Activated B cell treated with CpG ODN at 0.5 μM for 24 hours (primary cell): ENCODE measurements at places on chromosomes 6 and 20. TPM values are rescaled to one million over a fixed set of nuclear protein-coding genes. Genes with fewer than 3 reads are reported as not detected.
A peak's percentile ranks its signal among the peaks of the same experiment; 100 is the strongest.

DNA sequence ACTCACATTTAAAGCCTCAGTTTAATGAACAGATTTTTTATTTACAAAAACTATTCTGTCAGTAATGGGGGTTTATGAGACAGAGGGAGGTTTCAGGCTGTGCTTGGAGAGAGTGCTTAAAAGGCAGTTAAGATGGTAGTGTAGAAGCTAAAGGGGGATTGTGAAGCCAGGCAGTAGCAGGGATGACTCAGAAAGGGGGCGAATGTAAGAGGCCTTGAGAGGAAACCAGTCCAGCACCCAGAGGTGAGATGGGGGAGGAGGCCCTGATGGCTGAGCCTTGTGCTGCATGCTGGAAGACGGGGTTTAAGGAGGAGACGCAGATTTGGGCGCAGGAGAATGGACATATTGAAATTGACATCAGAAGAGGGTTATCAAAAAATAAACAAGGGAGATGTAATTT is 6.6 kb upstream of the SERPINB9 start:
- H3K4me3 ChIP-seq, result peak overlapping the region; percentile 49
- H3K27me3 ChIP-seq, result no peaks in the 10 kb centered on the region
- no peak for DNase-seq
- H3K36me3 ChIP-seq, result no peaks in the 10 kb centered on the region
- peak overlapping the region; percentile 83 for H3K27ac ChIP-seq

DNA sequence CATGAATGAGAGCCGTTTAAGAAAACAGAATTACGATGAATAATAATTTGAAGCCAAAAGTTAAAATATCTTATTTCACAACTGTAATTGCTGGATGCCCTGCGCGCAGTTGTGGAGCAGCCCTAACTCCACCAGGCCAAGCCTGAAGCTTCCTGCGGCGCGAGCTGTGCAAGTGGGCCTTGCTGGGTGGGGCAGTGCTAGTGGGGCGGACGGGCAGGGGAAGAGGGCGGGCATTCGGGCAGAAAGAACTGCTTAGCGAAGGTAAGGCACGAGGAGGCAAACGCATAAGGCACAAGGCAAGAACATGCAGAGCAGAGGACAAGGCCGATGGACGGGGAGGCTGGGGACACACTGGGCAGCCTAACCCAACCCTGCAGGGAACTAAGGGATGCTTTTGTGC is 2.3 kb downstream of the HLA-DQB2 start:
- peaks cover 6% of the 10 kb centered on the region for H3K27me3 ChIP-seq
- H3K4me1 ChIP-seq, result peaks cover 6% of the 10 kb centered on the region
- peak overlapping the region; percentile 86 for H3K27ac ChIP-seq
- peak overlapping the region; percentile 83 for H3K4me3 ChIP-seq

- H3K27me3 ChIP-seq, result peaks cover 27% of the 10 kb centered on the region
- DNase-seq, result no peak
- H3K36me3 ChIP-seq, result no peaks in the 10 kb centered on the region
- H3K4me1 ChIP-seq, result no peaks in the 10 kb centered on the region
- H3K4me3 ChIP-seq, result no peak overlapping the region
These were observed 238.2 kb upstream of the PRND start for GRCh38 chr20:4483486-4483885.

DNA sequence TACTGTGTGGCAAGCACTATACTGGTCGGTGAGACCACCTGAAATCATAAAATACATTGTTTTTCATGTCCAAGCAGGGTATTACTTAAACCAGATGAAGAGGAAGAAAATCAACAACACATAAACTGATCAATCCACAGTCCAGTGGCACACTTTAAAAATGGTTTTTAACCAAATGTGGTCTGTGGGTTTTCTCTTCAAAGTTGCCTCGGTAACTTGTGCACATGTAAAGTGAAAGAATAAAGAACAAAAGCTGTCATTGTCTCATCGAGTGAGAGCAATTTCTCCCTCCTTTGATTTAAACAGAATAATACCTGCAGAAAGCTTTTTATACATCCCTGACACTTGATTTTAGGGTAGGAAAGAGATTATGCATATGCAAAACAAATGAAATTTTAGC is 3.7 kb downstream of the FLRT3 start:
- peaks cover 5% of the 10 kb centered on the region for H3K4me1 ChIP-seq
- no peak overlapping the region for H3K27ac ChIP-seq
- no peak for DNase-seq
- H3K36me3 ChIP-seq, result no peaks in the 10 kb centered on the region
- no peak overlapping the region for H3K4me3 ChIP-seq
- peaks cover 12% of the 10 kb centered on the region for H3K27me3 ChIP-seq

DNA sequence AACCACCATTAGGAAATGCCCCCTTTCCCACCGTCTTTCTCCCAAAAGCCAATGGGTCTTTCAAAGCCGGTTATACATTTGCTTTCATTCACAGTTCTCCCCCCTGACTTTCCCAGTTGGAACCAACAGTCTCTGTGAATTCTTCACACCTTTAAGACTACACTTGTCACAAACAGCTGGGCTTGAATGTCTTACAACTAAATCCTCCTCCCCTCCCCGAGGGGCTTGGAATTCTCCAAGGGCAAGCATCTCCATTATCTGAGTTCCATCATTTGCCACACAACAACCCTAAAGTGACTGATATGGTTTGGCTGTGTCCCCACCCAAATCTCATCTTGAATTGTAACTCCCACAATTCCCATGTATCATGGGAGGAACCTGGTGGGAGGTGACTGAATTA is 12.9 kb downstream of the ZFP64 start:
- peaks cover 28% of the 10 kb centered on the region for H3K4me1 ChIP-seq
- no peaks in the 10 kb centered on the region for H3K27me3 ChIP-seq
- no peak overlapping the region for H3K27ac ChIP-seq

The CAP2 gene
- not detected in 2 replicates for total RNA-seq

The PKHD1 gene
- total RNA-seq, result not detected in 2 replicates
